ENCODE measurements at places on chromosomes 2 and 18.
A peak's percentile ranks its signal among the peaks of the same experiment; 100 is the strongest.

DNA sequence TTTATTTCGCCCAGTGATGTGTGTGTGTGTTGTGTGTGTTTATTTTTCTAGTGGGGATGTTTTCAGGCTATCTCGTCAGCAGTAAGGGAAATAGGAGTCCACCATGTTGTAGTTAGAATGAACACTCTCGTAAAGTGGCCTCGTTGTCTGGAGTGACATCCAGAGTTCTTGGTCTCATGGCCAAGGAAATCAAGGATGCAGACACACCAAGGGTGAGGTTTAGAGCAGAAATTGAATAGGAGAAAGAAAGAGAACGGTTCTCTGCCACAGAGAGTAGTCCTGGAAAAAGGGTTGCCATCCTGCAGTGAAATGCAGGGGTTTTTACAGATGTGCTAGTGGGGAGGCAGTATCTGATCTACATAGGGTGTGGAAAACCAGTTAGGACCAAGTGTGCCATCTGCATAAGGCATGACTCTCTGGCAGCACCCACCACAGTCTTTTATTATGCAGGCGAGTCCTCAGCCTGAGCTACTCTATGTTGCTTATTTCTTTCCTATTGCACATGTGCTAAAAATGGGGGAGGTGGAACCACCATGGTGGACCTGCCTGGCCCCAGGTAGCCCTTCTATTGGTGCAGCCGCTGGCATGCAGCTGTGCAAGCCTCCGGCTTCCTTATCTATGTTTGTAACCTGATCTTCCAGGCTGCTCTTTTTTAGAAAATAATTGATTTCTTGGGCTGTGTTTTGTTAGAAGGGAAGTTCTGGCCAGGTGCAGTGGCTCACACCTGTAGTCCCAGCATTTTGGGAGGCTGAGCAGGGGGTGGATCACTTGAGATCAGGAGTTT is 23.2 kb downstream of the RALB start:
- DNase-seq = no peak

DNA sequence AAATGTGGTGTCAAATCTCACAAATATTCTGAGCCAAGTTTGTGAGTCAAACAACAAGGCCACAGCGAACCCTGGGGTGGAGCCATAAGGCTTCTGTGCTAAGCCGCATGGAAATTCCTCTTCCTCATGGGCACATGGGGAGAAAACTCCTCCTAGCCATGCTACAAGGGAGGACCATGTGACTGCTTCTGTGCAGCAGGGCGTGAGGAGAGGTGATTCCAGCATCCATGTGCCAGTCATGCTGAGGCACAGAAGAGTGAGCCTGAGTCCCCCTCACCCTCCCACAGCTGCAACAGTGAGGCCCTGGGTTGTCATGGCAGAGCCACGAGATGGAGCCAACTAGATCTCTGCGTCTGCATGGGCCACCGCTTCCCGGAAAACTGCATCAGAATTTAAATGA is 488.8 kb upstream of the RAB6C start:
- DNase-seq = no peak

GRCh38 chr18:9400197-9400596 is 65.6 kb downstream of the TWSG1 start:
- no peak for DNase-seq

GRCh38 chr2:61632276-61633169 is 94.4 kb upstream of the XPO1 start:
- no peak for DNase-seq

DNA sequence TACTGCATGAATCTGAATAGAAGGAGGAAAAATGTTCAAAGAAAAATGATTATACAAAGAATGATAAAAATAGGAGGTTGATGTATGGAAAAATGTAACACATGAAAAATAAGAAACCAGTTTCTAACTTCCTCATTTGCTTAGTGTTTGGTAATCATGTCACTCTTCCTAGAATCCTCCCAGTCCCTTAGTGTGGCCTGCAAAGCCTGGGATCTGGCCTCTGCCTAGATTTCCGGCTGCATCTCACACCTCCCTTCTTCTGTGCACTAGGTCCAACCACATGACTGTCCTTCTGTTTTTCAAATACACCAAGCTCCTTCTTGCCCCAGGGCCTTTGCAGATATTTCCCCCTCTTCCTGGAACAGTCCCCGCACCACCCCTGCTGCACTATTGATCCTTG is 76.8 kb upstream of the RBMS1 start:
- no peak for DNase-seq

GRCh38 chr2:180625006-180625844 is 355.2 kb upstream of the UBE2E3 start:
- DNase-seq = peak; percentile 95

- DNase-seq = no peak
Observed at GRCh38 chr2:233499928-233500327, 66.7 kb downstream of the USP40 start.

DNA sequence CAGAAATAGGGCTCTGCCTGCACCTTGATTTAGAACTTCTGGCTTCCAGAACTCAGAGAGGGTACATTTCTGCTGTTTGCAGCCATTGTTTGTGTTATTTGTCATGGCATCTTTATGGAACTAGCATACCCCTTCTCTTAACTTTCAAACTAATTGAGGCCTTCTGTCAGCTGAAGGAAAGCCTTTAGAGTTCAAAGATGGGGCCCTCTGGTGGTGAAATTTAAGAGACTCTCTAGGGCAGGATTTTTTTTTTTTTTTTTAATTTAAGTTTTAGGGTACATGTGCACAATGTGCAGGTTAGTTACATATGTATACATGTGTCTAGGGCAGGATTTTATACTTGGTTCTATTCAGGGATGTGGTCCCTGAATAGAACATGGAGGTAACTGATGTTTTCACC is 260.6 kb upstream of the LINC00305 start:
- no peak for DNase-seq

DNA sequence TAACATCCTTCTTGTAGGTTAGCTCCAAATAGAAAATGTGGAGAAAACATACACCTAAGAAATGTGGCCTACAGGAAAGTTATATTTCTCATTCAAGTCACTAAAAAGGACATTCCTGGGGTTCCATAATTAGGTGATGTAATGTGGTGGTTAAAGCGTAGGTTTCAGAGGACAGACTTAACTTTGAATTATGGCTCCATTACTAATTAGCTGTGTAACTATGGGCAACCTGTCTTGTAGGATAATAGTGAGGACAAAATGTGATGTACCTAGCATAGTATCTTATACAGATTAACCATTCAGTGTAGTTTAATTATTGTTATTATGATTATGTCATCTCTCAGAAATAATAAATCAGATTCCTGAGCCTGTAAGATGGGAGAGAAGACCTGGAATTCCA is 602.5 kb downstream of the TSN start:
- no peak for DNase-seq

DNA sequence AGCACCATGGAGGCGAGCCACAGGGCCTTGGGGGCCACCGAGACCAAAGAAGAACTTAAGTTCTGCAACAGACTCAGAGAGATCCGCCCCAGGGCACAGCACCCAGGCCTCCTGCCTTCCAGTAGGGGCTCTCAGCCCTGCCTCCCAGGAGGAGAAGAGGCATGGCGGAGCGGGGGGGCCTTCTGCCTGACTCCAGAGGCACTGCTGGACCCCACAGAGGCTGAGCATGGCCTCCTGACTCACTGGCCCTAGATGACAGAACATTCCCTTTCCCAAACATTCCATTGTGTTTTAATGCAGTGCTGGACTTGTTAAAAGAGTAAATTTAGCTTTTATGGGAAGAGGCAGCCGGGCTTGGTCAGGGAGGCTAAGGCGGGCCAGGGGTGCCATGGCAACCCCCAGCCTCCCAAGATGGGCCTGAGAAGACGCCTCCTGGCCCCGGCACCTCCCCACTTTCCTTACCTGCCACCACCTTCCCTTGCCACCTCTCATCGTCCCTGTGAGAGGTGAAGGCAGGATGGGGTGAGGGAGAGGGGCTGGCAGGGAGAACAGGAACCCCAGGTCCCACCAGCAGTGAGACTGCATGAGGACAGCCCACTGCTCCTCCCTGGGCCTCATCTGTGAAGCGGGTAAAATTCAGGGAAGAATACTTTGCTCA is 65.4 kb downstream of the SMAD7 start:
- DNase-seq = no peak

GRCh38 chr2:217935235-217935879 is 67.4 kb downstream of the TNS1 start:
- DNase-seq = peak; percentile 38

- DNase-seq = no peak
Observed at GRCh38 chr2:196604196-196604595, 35.3 kb upstream of the CCDC150 start.

DNA sequence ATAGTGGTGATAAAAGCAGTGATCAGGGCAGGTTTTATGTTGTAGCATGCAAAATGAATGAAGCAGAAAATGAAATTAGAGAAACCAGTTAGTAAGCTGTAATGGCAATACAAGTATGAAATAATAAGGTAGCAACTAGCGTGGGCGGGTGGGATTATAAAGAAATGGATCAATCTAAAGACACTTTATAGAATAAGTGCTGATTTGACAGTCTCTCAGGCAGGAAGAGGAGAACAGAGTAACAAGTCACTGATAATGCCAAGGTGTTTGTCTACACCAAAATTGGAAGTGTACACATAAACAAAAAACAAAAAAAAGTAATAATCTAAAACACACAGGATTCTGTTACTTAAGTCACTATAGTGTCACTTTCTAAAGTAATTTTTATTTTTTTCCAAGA is 51.0 kb upstream of the PCBP1 start:
- no peak for DNase-seq

DNA sequence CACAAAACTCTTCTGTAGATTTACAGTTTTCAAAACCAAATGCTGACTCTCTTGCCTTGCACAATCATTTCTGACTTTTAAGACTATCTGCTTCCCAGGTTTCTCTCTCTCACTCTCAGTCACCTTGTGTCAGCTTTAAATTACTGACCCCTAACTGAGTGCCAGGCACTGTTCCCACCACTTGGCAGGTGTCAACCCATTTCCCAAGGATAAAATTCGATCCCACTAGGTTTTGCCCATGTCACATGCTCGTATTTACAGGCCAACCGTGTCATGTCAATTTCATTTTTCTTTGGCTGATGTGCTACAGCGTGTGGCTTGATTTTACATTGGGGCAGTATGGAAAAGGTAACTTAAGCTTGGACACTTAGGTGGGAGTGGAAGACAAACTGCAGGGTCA is 26.1 kb upstream of the LMAN1 start:
- no peak for DNase-seq

DNA sequence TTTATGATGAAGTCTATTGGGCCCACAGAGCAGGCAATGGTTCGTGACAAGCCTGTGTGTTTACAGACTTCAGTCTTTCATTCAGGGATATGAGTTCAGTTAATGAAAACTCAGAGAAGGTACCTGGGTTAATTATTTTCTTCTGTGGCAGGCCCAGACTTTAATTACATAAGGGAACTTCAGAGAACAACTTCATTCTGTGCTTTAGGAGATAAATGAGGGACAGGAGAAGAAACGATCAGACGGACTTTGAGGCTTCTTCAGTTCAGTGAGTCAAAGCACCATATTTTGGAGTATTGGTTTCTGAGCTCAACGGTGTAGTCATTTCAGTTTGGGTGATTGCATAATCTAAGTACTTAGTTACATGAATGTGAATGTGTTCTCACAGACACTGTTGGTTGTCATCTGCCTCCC is 203.0 kb upstream of the KCNJ3 start:
- no peak for DNase-seq

DNA sequence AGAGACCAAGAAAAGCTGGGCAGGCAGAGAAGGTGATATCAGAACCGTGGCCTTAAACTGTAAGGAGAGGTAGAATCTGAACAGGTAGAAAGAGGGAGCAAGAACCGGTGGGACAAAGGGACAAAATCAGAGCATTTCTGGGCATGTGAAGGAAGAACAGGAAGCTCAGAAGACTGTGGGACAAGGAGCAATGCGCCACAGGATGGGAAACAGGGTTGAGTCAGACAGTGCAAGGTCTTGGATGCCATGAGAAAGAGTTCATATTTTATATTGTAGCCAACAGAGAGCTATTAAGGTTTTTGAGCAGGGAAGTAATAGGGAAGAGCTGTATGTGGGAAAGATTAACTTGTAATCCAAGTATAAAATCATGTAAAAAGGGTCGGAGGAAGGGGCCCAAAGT is 106.4 kb upstream of the UGP2 start:
- peak; percentile 58 for DNase-seq

- no peak for DNase-seq
Observed at GRCh38 chr2:237297421-237298150, 116.4 kb downstream of the COL6A3 start.
